Suppressor macrophage (primary cell): ENCODE measurements at places on chromosomes 2 and 18.

GRCh38 chr2:30288561-30288960 lies 57.2 kb downstream of the LBH start:
- DNase-seq: no peak

GRCh38 chr2:204452464-204453023 lies 92.7 kb upstream of the PARD3B start:
- DNase-seq: no peak

DNA sequence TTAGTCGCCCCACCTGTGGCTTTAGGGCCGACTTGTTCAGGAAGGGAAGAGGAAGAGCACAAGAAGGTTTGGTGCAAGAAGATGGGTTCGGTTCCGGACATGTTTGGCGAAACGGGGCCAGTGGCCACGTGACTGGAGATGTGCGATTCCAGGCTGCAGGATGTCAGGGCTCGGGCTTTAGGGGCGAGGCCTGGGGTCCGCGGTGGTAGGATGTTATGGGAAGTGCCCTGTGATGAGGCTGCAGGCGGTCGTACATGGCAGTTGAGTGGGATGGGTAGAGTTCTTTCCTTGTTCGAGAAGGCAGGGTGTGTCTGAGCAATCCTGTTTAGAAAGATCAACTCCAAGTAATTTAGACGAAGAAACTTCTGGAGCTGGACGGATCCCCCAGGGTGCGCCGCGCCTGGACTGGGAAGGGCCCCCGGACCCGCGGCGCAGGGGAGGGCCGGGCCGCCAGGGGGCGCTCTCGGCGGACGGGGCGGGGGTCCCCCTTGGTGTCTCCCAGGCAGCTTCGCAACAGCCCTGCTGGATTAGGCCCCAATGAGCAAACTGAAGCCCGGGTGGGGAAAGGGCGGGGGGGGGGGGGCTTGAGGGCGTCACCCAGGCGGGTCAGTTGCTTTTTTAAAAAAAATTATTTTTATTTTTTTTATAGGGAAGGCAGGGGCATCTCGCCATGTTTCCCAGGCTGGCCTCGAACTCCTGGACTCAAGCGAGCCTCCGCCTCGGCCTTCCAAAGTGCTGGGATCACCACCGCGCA lies 17.2 kb upstream of the SDC1 start:
- peak; percentile 43 for DNase-seq

DNA sequence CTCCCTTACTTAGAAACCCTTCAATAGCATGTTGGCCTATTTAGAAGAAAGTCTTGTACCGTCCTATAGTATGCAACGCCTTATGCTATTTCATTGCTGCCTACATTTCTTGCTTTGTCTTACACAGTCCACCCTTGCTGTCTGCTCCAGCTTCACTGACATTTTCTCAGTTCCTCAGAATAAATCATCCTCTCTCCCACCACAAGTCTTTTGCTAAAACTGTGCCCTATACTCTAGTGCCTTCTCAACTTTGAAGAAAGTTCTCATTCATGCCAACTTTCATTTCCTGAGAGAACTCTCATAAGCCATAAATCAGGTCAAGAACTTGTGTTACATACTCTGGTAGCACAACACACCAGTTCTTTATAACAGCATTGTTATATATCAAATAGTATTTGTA lies 54.3 kb upstream of the COL3A1 start:
- DNase-seq: no peak

DNA sequence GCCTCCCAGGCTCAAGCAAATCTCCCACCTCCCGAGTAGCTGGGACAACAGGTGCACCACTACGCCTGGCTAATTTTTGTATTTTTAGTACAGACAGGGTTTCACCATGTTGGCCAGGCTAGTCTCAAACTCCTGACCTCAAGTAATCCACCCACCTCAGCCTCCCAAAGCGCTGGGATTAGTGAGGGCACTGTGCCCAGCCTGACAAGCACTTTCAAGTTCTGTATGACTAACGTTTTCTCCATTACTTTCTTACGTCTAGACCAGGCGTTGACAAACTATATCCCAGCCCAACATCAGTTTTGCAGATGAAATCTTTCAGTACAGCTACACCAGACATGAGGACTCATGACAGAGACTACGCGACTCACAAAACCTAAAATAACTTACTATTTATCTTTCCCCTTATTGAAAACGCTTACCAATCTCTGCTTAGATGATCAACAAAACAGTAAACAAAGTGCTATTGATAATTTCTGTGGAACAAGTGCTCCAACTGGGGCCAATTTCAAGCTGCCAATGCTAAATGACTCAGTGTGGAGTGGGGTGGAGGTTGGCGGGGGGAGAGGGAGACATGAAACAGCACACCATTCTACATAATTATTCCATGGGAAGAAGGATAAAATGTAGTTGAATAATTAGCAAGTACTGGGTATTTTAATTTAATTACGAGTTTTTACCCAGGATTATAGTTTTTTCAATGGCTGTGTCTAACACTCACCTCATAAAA lies 59.1 kb downstream of the SAP130 start:
- no peak for DNase-seq

DNA sequence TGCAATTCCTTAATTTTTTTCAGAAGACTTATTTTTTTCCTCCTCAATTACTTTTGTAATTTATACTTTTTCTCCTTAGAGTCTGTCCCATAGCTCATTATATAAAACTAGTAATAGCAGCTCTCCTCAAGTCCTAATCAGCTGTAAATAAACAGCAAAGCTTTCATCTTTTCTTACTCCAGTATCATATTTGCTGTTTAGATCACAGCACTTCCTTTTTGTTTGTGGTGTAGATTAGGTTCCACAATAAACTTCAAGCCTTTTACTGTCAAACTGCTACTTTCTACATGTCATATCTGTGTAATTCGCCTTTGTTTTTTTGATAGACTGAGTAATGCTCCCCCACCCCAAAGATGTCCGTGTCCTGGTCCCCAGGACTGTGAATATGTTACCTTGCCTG lies 25.5 kb downstream of the GCG start:
- DNase-seq: peak; percentile 25

GRCh38 chr2:204550751-204551511 lies 5.7 kb downstream of the PARD3B start:
- DNase-seq: no peak

DNA sequence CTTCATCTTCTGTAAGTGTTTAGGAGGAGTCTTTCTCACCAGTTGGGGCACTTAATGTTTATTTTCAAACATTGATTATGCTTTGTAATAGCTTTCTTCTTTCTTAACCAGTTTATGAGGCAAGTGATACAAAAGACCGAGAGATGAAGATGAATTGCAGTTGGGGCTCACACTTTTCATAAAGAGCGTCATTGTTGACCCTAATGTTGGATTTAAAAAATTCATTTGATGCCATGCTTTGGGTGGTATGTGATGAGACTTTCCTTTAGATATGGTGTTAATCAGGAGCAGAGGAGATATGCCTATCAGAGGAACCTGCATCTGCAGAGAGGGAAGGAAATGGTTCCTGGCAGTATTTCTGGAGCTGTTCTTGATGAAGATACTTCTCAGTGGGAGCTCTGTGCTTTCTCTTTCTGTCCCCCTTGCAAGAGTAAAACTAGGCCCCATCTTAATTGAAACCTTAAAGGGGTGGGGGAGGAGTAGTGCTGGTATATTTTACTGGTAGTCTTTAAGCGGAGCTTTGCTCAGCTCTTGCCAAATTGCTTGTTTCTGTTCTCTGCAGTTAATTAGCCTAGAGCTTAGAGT lies 2.3 kb downstream of the EML4 start:
- DNase-seq: no peak

GRCh38 chr2:71903841-71904240 lies 243.8 kb downstream of the CYP26B1 start:
- DNase-seq: no peak

DNA sequence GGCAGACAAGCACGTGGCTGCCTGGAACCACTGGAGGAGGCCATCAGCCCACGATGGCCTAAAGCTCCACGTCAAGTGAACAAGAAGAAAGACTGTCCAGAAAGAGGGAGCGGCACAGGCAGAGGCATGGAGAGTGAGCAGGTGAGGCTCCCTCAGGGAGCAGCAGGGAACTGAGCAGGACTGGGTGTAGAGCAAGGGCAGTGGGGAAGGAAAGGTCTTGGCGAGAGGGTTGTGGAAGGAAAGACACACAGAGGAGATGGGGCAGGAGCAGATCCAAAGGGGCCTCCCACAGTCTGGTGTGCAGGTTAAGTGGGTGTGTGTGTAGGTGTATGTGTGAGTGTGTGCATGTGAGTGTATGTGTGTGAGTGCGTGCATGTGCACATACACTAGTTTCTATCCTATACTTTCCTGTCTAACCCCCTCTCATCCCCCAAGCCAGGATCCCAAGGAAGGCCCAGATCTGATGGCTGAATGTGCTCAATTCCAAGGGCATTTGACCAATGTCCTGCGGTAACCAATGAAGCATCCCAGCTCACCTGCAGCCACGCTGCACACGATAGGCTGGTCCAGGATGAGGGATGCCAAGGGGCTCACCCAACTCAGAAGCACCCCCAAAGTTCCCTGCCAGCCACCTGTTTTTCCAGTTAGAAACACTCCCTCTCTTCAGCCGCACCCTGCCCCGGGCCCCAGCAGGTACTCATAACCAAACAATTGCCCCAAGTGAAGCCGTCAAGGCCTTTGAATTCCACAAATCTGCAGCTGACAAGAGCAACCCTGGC lies 262.5 kb upstream of the RAB6C start:
- no peak for DNase-seq

DNA sequence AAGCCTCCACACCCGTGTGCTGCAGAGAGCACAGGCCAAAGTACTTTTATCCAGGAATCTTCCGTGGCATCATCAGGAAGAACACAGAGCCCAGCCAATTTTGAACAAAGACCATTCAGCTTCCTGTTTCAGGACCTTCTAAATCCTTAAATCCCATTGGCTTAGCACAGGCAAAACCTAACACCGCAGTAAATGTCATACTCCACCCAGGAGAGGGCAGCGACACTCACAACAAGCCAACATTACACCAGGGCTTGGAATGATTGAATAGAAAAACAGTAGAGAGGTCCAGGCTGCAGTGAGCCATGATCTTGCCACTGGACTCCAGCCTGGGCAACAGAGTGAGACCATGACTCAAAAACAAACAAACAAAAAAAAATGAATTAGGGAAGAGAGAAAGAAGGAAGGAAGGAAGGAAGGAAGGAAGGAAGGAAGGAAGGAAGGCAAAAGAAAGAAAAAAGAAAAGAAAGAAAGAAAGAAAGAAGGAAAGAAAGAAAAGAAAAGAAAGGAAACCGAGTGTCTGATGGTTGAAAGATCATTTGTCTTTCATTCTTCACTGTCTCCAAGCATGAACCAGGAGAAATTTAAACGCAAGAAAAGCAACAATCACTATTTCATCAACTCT lies 144.6 kb upstream of the SATB2 start:
- no peak for DNase-seq

DNA sequence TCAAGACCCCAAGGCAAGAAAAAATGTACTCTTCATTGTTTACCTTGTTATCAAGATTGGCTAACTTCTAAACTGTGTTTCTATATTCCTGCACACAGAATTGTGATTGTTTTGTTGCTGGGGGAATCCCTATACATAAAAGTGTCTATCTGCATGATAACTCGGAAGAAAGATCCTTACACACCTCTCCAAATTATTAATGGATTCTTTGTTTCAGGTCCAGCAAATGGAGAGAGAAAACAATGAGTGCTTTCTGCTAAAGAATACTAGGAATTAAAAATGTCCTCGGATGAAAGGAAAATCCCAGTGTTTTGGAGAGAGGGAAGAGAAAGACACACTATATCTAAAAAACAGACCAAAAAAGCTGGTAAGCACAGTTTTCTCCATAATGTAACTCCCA lies 6.2 kb upstream of the DAPL1 start:
- no peak for DNase-seq

DNA sequence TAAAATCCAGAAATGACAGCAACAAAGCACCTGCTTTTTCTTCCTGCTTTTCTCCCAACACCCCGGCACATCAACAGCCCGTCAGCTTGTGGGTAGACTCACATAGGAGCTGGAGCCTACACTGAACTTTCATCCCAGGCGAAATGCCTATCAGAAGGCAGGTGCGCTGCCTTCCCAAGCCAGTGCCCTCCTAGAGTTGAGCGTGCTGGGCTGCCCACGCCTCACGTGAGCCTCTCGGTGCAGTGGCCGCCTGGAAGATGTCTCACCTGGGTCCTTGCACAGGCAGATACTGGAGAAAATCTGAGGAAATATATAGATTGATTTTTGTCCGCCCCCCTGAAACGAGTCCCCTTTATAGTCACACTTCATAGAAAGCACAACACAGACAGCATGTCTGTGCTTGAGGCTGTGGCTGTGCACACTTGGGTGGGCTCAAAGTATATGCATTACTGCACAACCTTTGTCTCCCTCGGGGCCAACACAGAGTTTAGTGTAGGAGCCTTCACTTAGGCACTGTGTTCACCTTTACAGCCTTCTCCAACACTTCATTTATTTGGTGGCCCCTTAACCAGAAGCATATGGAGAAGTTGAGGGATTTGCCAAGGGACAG lies 112.5 kb downstream of the SMAD7 start:
- DNase-seq: no peak

DNA sequence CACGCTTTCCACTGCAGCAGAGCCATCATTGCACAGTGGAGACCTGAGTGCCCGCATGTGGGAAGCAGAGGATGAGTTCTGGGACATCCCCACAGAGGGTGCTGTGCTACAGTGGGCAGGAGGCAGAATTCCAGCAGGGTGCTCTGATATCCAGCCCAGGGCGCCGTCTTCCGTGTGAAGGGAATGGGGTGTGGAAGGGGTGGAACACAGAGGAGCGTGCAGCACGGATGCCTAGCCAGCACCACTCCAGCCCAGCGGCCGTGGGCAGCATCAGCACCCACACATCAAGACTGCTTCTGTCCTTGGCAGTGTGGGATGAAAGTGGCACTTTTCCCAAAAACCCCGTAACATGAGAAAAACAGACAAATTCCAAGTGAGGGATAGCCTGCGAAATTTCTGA lies 134.3 kb downstream of the ZNF236 start:
- DNase-seq: no peak

DNA sequence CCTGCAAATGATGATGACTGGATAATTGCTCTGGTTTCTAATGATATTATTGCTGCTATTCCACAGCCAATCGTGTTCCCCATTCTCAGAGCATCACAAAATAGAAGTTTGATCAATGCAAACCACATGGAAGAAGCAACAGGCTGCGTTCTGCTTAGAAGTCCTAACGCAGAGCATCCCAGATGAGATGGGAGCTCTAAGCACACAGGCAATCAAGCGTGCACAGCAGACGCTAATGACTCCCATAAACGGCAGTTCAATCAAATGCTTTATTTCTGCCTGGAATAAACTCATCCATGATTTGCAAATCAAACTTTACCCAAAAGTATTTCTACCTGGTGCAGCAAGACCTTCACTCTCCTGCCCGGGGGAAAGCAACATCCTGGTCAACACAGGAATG lies 304.2 kb downstream of the FBXO15 start:
- no peak for DNase-seq

- no peak for DNase-seq
Observed at GRCh38 chr18:13240060-13240725, 21.6 kb downstream of the LDLRAD4 start.

DNA sequence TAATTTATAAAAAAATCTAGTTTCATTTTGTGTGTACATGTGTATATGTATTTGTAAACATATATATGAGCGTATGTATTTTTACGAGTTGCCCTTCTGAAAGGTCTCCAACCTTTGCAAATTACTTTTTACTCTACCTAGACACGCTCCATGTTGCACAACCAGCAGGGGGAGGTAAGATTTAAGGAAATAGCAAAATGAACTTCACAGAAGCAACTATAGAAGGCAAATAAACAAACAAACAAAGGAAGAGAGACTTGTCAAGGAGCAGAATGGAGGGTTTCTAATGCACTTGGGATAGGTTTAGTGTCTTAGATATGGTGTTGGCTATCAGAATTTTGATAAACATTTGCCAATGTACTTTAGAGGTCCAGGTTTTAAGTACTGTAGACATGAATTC lies 820.5 kb upstream of the POU3F3 start:
- DNase-seq: peak; percentile 2
